ENCODE measurements at places on chromosomes 7 and 10.

DNA sequence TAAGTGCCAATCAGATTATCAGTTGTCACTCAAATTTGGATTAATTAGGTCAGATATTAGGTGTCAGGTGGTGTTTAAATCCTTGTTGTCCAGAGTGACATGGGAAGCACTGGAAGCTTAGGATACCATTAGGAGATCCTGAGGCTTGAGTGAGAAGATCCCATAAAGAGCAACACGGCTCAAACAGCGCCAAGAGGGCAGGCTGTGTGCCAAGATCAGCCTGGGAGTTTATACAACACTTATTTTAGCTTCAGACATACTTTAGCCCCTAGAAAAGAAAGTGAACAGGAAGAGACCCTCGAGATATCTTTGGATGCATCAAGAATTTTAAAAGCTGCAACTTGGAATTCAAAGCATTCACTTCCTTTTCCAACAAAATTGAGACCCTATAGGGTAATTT lies 14.2 kb upstream of the ACTA2 start:
- no peak for DNase-seq

DNA sequence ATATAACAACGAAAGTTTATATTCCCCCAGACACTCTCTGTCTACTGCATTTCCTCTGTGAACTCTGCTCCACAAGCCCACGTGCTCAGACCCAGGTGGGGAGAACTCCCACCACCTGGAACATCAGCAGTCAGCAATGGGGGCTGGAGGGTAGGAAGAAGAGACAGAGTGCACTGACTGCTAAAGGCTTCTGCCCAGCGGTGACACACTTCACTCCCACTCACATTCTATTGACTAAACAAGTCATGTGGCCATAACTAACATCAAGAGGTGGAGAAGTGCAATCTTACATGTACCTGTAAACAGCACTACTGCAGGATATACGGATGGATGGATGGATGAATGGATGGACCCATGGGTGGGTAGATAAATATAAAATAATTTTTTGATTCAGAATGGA lies 122.2 kb downstream of the MPP7 start:
- DNase-seq: peak; percentile 11

DNA sequence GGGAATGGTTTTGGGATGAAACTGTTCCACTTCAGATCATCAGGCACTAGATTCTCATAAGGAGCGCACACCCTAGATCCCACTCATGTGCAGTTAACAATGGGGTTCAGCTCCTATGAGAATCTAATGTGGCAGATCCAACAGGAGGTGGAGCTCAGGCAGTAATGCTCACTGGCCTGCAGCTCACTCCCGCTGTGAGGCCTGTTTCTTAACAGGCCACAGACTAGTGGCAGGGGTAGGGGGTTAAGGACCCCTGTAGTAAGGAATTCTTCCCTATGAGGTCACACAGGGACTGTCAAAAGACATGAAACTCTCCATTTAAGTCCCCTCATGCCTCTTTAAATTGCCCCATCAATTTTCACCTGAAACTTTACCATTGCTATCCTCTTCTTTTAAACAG lies 8.0 kb downstream of the HGF start:
- DNase-seq: no peak

GRCh38 chr10:65419629-65420028 lies 1506.2 kb upstream of the LRRTM3 start:
- DNase-seq: no peak

GRCh38 chr7:135678612-135679575 lies 16.6 kb downstream of the STMP1 start:
- no peak for DNase-seq

- no peak for DNase-seq
These were observed 190.1 kb downstream of the PLXDC2 start for GRCh38 chr10:20006169-20006870.

- no peak for DNase-seq
These were observed at the start of gene USP54 for GRCh38 chr10:73590881-73591799. Gene USP54 (minus strand): TSS chr10:73591342. CDS start chr10:73575658, 15,684 bp downstream.

GRCh38 chr7:55223023-55223422 lies 142.1 kb upstream of the LANCL2 start:
- DNase-seq: no peak

- DNase-seq: no peak
These were observed 3.4 kb downstream of the PHF14 start for GRCh38 chr7:10977113-10977512.

GRCh38 chr10:17795083-17795482 lies 14.1 kb upstream of the MRC1 start:
- no peak for DNase-seq

DNA sequence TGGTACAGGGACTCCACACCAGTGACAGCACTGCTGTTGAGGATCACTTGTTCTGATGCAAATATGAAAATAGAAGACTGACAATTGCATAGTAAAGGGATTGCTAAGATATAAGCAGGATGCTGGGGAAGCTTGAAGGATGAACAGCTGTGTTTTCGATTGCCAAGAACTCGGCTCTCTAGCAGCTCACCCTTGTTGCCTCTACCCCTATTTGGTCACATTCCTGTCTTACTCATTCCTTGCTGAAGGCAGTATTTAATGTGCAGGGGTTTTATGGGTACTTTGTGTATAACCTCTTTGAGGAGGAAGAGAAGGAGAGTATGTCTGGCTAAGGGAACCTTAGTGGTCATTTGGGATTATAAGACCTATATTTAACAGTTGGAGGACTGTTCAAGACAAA lies 218.8 kb downstream of the AUTS2 start:
- no peak for DNase-seq

GRCh38 chr10:63497321-63497720 lies 23.9 kb upstream of the REEP3 start:
- DNase-seq: no peak

DNA sequence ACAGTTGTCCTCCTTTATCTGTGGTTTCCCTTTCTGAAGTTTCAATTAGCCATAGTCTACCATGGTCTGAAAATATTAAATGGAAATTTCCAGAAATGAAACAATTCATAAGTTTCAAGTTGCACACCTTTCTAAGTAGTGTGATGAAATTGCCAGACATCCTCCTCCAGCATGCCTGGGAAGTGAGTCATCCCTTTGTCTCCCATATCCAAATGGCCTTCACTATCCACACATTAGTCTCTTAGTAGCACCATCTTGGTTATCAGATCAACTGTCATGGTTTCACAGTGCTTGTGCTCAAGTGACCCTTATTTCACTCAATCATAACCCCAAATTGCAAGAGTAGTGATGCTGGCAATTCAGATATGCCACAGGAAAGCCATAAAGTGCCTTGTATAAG lies 83.4 kb upstream of the PPP1R9A start:
- DNase-seq: no peak

DNA sequence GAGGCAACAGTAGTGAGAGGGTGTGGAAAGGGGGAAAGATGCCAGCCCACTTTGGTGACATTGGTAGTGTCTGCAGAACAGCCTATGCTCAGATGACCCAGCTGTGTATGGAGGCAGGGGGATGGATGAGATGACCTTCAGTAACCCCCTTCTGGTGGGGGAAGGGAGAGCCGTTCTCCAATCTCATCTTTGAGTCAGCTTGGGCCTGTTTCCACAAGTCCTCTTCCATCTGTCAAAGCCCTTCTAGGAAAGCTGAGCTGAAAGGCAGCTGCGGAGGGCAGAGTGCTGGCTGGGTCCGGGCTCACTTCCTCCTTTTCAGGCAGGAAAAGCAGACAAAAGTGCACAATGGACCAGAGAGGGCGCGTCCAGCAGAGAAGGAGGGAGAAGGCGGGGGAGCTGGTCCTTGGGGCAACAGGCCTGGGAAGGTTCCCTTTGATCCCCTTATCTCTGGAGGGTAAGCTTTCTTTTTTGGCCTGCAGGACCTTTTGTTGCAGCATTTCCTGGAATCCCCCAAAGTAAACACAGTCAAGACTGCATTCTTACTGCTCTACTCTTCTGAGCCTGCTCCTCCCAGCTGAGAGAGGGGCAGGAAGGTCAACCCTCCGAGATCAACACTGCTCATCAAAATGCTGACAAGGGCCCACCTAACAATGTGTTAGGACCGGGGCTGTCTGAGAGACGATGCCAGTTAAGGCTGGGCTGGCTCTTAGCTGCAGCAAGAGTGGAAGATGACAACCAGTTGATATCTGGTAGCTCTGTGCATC lies 1.2 kb upstream of the LRMDA start:
- DNase-seq: no peak

GRCh38 chr10:75243426-75243825 lies 7.7 kb upstream of the COMTD1 start:
- DNase-seq: no peak

DNA sequence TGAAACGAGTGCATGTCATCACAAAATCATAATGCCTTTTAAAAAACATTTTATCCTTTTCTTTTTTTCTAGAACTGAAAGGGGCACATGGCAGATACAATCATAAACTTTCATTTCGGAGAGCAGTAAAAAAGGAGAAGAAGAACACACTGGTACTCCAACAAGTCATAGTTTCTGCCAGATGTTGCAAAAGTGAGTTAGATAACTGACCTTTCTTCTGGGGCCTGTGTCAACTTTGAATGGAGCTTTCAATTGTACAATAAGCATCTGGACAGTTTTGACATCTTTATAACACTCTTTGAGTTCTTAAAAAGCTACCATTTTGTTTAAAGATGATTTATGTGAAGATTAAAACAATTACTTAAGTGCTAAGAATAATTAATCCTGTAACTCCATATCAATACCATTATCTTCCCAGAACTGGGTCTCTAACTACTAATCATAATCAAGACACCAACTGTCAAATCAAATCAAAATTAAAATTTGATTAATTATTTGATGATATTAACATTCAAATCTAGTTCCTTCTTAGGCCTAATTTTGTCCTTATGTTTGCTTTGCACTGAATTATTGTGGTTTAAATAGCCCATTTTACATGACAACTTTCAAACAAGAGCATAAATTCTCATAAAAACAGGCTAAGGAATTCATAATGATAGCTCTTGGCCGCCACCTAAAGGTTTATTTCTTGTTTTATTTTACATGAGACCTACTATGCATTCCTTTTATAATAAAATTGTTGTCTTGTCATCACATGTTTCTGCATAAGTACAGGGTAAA lies 19.5 kb upstream of the ITGB8 start:
- no peak for DNase-seq

DNA sequence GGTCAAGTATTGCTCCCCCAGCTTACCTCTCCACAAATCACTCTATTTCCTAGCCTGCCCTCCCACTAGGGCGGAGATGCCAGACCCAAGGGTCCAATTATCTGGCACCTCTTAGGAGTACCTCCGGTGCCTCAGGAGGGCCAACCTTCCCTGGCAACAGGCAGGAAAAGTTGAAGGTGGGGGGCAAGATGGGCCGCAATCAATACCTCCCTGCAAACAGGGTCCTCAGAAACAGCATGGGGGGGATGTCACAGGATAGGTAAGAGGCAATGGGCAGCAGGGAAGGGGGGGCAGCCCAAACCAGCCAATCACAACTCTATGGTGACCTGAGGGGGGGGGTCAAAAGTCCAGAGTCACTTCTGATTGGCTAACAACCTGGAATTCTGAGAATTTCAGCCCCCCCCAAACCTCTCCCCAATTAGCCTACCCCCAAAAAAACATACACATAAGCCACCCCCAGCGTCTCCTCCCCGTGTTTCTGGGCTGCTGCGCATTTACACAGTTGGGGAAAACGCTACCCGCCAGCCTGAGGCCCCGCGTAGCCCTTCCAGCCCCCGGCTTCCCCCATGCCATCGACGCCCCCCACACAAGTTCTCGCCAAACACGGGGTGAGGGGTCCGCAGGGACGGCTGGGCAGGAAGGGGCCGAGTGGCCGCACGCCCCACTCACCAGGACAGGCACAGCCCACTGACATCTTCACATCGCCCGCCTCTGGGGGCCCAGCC lies 589 bp downstream of the LDB1 start:
- peak; percentile 42 for DNase-seq

GRCh38 chr7:95059842-95060313 lies 152.5 kb downstream of the PPP1R9A start:
- DNase-seq: no peak
